ENCODE measurements at places on chromosomes 1 and 21.

GRCh38 chr1:217079584-217079983 lies 356.4 kb upstream of the ESRRG start:
- no peak for DNase-seq

DNA sequence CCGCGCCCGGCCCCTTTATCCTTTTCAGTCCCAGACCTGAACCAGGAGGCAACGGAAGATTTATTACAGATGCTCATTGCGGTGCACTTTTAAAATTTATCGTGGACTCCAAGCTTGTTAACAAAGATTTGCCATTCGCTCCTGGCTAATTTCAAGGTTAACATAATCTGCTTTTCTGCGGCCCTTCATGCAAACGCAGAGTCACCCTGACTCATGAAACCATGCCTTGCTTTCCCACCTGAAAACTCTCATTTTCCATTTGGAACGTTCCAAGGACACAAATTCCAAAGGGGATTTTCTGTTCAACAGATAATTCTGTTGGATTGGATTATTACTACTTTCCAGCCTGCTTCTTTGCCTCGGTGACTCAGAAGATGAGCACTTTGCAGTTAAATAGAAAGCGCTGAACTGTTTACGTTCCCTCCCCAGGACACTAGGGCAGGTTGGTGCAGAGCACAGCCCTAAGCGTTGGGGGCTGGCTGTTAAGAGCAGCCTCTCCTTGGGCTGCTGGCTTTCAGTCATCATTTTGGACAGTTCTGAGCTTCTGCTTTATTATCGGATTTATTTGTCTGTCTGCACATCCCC lies 51.1 kb downstream of the CD247 start:
- no peak for DNase-seq

GRCh38 chr1:9289711-9290485 lies 2.8 kb upstream of the SPSB1 start:
- peak; percentile 9 for DNase-seq

GRCh38 chr1:88943241-88943640 lies 49.2 kb downstream of the KYAT3 start:
- no peak for DNase-seq

DNA sequence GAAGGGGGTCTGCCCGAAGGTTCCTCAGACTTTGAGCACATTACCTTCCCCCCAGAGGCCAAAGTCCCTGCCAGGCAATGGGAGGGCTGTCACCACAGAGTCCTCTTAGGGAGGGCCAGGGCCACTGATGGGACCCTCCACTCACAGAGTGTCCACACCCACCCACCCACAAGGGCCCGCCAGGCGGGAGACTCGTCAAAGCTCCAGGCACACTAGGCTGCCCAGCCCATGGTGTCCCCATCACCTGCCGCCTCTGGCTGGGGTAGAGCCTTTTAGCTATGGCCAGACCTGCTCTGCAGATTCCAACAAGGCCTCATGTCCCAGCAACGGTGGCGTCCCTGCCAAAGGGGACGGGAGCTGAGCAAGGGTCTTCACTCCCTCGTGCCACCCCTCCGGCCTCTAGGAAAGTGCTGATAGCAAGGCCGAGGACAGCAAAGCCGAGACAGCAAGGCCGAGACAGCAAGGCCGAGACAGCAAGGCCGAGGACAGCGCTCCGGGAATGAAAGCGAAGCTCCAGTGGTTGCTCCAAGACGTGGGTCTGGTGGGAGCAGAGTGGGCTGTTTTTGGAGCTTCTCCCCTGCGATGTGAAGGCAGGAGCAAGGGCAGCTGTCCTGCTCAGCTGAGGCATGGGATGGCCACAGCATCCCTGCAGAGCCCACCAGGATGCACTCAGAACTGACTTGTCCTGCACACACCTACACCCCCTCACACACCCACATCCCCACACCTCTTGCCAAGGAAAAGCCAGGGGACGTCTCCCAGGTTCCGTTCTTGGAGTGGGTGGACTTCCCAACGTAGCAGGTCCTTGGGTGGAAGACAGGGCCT lies 123.4 kb downstream of the CRYAA start:
- no peak for DNase-seq

- DNase-seq = no peak
Measured at GRCh38 chr1:31569596-31570173, 6.6 kb upstream of the TINAGL1 start.

- DNase-seq = no peak
Measured at GRCh38 chr1:65493802-65494201, 73.3 kb downstream of the LEPR start.

GRCh38 chr1:39489567-39490239 lies 1.7 kb upstream of the BMP8A start:
- no peak for DNase-seq

DNA sequence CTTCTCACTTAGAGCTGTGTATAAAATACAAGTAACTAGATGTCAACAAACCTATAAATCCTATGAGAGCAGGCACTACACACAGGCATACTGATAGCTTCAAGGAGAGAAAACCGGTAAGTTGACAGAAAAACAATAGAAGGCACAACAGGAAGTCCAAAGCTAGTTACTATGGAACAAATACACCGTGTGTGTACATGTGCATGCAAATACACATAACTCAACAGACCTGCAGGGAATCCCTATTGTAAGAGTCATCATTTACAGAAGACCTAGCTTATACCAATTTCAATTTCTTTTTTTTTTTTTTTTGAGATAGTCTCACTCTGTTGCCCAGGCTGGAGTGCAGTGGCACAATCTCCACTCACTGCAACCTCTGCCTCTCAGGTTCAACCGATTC lies 26.3 kb downstream of the JAK1 start:
- no peak for DNase-seq

DNA sequence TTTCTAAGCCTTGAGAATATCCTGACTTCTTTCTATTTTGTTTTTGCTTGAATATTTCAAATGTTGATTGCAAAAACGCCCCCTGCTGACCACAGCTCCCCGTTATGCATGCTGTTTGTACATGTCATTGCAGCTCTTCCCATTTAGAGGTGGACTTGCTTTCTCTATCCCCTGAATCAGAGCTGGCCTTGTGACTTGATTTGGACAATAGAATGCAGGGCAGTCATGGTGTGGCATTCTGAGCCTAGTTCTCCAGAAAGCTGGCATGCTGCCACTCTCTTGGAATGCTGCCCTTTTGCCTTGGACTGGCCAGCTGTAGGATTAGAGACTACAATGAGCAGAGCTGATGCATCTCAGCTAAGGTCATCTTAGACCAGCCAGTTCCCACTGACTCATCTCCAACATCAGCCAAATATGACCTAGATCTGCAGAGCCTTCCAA lies 1561.5 kb downstream of the MRPL39 start:
- peak; percentile 30 for DNase-seq

DNA sequence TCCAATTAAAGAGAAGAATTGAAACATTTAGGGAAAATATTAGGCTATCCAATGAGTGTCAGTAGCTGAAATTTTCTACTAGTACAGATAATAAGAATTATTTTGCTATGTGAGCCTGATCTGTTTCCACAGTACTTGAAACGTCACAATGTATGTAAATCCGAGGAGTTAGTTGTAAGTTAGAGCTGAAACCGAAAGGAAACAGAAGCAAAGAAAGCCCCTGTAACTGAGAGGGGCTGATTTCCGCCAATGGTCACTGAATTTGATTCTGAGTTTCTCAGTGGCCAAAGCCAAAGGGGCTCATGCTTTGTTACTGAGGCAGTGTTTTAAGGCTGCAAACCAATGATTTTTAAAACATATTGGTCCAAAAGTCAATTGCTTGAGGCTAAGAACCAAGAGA lies 168.3 kb upstream of the DUSP10 start:
- no peak for DNase-seq

DNA sequence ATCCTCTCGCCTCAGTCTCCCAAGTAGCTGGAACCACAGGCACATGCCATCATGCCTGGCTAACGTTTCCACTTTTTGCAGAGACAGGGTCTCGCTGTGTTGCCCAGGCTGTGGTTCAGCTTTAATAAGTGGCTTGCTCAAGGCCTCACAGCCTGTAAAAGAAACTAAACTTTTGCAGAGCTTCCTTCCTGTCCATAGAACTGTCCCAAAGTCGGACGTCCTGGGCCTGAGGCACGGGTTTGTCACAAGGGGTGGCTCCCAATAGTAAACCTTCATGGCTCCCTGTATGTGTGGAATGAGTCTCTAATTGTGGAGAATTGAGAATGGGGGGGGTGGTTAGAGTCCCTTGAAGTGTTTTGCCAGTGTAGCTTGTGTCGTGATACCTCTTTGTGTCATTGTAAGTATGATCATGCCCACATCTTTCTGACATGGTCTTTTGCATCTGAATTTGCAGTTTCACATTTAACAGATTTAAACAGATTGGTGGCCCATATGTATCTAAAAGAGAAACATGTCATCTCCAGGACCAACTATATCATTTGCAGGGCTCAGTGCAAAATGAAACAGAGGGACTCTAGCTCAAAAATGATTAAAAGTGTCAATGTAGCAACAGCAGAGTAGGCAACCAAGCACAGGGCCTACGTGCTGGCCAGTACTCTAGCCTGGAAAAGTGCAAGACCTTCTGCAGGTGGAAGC lies 332.1 kb downstream of the KIF26B start:
- no peak for DNase-seq

DNA sequence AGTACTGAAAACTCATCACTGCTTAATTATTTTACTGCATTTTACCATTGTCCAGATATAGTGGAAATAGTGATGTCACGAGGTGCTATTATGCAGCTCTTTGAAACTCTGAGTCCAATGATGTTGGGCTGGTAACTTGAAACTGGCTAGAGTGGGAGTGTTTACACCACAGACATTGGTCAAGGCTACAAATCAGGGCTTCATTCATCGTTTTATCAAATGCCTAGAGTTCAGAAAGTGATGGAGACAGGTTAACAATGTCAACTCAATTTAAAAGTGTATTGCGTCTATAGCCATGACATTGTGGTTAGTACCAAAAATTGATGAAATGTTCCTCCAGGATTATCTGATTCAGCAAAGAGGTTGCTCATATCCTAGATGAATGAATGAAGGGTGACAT lies 12.7 kb downstream of the PADI1 start:
- DNase-seq = no peak

DNA sequence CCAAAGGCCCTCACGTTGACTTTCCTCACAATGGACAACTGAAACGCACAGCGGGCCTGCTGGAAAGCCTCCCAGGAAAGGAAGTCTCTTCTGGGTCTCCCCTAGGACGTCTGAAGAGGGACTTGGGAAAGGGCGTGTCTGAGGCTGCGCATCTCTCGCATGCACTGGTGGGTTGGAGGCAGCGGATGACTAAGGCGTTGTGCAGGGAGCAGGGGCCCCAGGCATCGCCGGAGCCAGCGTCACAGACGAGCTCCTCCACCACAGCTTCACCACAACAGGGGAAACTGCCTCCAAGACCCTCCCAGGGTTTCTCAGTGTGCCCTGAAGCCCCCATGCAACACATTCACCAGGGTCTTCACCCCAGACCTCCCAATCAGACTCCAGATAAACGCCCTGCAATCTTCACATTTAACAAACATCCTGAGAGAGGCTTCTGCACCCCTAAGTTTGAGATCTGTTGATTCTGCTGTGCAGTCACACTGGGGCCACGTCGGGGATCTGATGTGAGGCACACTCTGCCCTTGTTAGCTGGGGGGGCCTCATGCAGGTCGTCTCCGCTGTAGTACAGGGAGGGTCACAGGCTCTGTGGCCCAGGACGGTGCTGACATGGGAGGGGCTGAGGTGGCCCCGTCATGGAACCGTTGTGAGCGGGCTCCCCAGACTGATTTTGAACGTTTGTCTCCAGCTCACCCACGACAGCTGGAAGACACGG lies 7.0 kb upstream of the TFF1 start:
- no peak for DNase-seq

GRCh38 chr1:55211863-55212262 lies 3.3 kb downstream of the USP24 start:
- DNase-seq = peak; percentile 73

GRCh38 chr21:46372014-46372485 lies 48.1 kb downstream of the PCNT start:
- no peak for DNase-seq

DNA sequence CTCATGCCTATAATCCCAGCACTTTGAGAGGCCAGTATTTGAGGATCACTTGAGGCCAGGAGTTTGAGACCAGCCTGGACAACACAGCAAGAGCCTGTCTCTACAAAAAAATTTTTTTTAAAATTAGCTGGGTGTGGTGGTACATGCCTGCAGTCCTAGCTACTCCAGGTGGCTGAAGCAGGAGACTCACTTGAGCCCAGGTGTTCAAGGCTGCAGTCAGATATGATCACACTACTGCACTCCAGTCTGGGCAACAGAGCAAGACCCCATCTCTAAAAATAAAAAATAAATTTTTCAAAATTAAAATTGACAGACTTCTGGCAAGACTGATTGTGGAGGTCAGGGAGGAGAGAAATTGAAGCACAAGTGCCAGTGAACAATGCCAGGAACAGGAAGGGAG lies 60.8 kb downstream of the ST3GAL3 start:
- DNase-seq = no peak

DNA sequence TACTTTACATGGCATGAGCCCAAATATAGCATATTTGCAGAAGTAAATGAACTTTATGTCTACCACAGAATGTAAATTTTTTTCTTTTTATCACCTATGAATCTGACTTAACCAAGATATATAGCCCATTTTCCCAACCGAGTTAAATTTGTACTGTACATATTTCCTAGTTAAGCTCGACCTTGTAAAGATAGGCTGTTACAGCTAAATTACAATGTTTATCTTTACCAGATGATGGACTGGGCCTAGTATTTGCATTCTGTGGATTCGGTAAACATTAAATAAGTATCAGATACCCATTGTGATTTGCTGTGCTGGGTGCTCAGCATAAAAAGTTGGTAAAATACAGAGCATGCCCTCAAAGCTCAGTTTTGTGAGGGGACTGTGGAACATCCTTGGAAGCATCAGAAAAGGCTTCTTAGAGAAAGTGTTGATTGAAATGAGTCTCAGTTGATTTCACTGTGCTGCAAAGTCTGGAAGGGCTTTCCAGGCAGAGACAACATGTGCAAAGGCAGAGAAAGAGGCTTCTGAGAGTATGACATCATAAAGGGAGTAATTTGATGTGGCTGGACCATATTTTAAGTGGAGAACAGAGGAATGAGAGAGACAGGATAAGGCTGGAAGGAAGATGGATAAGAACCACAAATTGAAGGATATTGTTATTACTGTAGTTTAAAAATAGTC lies 27.4 kb downstream of the MORC3 start:
- DNase-seq = no peak

DNA sequence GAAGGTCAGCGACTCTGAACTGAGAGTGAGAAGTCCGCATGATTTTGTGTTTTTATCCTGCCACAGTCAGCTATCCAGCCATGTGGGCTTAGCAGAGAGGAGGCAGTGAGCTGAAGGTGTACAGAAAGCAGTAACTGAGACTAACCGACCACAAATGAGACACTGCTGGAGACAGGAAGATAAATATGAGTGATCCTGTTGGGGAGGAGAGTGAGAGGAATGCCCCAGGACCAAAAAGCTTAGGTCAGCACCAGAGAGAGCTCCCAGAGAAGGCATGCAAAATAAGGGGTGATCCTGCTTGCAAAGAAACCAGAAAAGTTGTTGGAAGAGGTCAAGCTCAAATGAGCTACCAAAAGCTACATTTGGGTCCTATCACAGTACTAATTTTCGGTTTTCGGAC lies 63.7 kb downstream of the HLCS start:
- no peak for DNase-seq

- DNase-seq = no peak
Measured at GRCh38 chr1:222905151-222905550, 90.3 kb downstream of the DISP1 start.

DNA sequence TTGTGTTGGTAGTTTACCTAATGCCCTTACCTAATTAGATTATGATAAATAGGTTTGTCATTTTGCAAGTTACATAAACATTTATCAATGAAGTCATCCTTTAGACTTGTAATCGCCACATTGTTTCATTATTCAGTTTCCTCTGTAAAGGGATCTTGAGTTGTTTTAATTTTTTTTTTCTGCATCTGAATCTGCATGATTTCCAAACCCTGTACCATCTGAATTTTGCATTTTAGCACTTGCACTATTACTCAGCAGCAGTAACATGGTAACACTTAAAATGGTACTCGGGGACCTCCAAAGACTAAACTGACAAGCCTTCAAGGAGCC lies 12.4 kb downstream of the TARDBP start:
- no peak for DNase-seq

Measured in erythroblast (primary cell).